ENCODE measurements at places on chromosomes 7 and 10.
A peak's percentile ranks its signal among the peaks of the same experiment; 100 is the strongest.

- DNase-seq, result no peak
Observed at GRCh38 chr7:134368851-134369544, 52.3 kb upstream of the SLC35B4 start.

GRCh38 chr7:150404172-150404804 lies 25.2 kb downstream of the ZNF775 start:
- no peak for DNase-seq

- no peak for DNase-seq
Observed at GRCh38 chr7:151207804-151208203, 2.5 kb downstream of the H2BK1 start.

GRCh38 chr10:119315128-119316001 lies 108.0 kb downstream of the GRK5 start:
- peak; percentile 42 for DNase-seq

DNA sequence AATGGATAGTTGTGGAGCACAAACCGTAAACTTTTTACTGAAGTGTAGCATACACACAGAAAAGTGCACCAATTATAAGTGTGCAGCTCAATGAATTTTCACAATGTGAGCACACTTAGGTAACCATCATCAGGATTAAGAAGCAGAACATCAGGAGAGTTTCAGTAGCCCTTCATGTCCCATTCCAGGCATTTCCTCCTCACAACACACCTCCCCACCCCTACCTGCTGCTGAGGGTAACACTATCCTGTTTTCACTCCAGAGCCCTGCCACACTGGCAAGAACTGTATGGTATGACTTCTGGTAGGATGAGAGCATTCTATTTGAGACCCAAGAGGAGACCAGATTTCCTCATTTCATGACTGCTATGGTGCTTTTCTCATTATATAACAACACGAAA lies 166.5 kb downstream of the PPP1R3A start:
- DNase-seq, result no peak

DNA sequence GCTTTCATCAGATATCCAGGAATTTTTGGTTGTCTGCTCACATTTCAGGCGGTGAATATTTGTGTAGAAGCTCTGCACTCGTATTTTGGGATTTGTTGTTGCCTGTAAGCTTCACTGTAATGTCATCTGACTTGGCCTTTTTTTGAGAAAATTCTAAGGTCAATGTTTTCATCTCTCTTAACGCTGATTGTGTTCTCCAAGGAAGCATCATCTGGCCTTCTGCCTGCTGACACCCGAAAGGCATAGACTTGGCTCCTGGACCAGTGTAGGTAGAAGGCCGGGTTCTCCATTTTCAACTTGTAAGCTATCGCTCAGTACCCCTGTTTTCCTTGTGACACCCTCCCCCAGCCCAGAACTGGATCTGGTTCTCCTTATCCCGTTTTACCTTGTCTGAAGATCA lies 44.2 kb downstream of the SLC13A1 start:
- no peak for DNase-seq

DNA sequence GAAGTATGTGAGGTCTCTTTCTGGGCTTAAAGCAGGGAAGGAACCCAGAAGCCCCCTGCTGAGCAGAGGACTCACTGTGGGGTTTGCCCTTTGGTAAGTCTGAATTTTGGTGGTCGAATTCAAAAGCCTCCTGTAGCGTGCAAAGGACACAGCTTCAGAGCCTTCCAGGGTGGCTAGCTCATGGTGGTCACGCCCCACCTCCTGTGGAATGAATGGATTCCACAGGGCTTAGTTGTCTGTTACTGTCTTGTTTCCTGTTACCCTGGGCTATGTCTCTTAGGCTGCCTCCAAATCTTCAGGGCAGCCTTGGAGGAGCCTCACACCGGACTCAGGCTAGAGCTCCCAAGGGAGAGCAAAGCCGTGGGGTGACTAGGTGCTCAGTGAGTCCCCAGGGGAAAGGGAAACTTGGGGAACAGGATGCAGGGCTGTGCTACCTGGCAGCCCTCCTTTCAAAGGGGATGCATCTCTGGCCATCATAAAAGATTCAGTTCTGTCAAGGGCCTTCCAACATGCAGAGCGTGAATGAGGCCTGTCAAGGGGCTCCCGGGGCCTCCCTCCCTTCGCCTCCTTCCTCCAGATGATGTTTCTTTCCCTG lies 211.7 kb downstream of the CCSER2 start:
- DNase-seq, result no peak

- DNase-seq, result no peak
Observed at GRCh38 chr7:66886152-66886551, 34.9 kb upstream of the TMEM248 start.

GRCh38 chr10:15579605-15580004 lies 140.1 kb downstream of the ITGA8 start:
- DNase-seq, result no peak

DNA sequence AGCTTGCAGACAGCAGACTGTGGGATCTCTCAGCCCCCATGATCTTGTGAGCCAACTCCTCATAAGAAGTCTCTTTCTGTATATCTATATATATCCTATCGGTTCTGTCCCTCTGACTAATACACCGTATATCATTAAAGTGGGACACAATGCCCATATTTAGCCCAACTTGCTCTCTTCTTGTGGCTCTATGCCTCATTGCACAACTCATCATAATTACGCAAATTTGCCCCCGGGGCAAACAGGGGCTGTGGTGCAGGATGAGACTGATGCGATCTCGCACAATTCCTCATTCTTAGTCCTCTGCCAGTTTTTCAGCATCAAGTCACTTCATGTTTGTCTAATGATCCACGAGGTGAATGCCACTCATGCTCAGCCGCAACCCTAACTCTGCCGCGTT lies 183.2 kb downstream of the PRPF18 start:
- no peak for DNase-seq

GRCh38 chr7:65962033-65962432 lies 20.0 kb downstream of the GUSB start:
- DNase-seq, result no peak

- no peak for DNase-seq
Observed at GRCh38 chr10:104032144-104032775, 53.4 kb downstream of the COL17A1 start.

GRCh38 chr7:96671854-96672253 lies 37.8 kb downstream of the SEM1 start:
- DNase-seq, result no peak

GRCh38 chr10:118332948-118333710 lies 9.0 kb downstream of the FAM204A start:
- no peak for DNase-seq

DNA sequence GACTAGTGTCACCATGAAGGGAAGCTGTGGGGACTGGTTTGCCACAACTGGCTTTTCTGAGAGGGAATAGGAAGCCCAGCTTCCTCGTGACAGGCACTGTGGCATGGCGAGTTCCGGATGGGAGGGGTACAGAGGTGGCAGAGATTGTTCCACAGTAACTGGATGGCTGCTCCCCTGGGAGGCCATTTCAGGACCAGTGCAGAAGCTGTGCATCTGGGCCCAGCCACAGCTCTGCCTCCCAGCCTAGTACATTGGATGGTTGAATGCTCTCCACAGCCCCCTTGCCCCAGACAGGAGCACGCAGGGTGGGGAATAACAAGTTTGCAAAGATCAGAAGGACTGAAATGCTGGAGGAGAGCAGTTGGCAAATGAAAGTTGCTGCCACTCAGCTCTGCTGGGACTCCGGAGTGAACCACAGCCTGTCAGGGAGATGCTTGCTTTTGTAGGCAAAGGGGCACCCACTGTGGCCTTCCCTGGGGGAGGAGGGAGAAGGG lies 51.8 kb downstream of the GSDME start:
- no peak for DNase-seq

DNA sequence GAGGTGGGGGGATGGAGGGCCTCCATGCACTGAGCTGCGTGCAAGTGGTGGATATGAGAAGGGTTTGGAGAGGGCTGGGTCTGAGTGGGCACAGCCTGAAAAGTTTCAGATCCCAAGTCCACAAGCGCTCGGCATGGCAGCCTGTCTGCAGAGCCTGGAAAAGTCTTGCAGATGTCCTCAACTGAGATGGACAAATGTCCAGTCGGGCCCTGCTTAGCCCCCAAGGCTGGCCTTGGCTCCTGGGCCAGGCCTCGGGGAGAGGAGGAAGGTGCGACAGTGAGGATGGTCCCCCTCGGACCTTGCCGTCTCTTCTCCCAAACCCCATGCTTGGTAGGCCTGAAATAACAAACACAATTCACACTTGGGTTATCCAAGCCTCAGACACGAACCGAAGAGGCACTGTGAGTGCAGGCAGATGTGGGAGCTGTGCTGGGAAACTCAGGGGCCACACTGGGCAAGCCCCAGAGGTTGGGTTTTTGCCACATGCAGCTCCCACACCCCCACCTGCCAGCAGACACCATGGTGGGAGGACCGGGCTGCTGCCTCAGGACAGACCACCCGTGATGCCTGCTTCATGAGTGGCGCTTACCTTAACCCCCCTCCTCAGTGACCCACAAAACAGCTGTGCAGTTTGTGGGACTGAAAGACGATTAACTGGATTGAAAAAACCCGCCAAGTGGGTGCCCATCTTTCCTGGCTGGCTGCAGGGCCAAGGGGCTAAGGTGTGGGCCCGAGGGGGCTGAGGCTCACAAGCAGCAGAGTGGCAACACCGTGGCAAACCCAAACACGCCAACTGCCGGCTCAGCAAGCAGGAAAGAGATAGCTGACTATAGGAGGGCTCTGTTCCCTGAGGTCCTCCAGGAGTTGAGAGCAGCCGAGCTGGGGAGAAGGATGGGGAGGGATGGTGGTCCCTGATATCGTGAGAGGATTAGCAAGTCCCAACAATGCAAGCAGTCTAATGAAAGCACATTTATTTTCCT lies 156.8 kb downstream of the RNF216 start:
- DNase-seq, result no peak

DNA sequence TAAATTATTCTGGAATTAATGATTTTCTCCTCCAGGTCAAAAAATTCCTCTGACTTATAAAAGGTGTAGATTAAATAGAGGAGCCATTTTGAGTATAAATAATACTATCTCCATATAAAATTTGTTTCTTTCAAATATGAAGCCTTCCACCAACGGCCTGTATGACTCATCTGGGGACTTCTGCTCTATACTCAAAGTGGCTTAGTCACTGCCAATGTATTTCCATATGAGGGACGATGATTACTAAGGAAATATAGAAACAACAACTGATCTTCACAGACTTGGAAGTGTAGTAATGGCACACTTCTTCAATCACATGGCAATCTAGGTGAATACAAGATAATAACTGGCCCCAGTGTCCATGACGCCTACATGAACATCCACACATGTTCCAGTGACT lies 335.6 kb upstream of the HGF start:
- DNase-seq, result no peak

GRCh38 chr7:99046722-99047121 lies 97.2 kb downstream of the SMURF1 start:
- no peak for DNase-seq

DNA sequence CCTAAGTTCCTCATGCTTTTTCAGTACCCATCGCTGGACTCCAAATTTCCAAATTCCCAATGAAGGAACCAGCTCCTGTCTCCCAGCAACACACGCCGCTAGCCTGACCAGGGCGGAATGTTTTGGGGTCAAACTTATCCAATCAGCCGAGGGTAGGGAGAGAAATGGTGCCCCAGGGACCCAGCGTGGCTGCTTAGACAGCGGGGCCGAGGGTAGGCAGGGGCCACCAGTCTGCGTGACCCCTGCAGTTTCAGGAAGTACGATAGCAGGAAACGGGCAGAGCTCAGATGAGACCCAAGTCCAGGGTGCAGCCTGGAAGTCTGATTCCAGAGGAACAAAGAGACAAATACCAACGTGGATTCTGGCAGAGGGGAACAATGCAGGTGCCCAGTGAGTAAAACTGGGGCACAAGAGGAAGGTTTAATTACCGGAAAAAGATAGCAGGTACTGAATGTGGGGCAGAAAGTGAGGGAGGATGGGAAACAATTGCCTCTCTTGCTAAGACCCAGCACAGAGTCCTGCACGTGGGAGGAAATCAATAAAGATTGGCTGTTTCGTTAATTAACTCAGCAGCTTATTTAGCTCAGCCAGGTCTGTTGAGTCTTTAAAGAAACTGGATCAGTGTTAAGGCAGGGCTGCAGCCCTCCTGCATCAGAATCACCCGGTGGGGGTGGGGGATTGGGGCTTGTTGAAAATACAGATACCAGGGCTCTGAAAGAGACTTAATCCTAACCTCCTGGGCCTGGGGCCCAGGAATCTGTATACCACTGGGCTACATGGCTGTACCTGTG lies 50.4 kb upstream of the NFE2L3 start:
- DNase-seq, result no peak

GRCh38 chr10:23035569-23035968 lies 59.8 kb upstream of the MSRB2 start:
- DNase-seq, result no peak

DNA sequence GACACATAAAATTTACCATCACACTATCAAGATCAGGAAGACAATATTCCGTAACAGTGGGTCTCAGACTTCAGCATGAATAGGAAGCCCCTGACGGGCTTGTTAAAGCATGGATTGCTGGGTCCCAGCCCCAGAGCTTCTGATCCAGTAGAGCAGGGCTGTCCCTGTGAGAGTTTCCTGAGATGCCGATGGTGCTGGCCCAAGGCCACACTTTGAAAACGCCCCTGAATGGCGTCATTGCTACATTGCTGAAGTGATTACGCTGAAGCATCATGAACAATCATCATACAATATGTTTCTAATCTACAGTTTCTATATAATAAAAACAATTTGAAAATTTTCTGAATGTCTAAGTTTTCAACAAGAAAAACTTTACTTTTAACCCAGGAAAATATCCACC lies 38.0 kb upstream of the TMEM72 start:
- no peak for DNase-seq

DNA sequence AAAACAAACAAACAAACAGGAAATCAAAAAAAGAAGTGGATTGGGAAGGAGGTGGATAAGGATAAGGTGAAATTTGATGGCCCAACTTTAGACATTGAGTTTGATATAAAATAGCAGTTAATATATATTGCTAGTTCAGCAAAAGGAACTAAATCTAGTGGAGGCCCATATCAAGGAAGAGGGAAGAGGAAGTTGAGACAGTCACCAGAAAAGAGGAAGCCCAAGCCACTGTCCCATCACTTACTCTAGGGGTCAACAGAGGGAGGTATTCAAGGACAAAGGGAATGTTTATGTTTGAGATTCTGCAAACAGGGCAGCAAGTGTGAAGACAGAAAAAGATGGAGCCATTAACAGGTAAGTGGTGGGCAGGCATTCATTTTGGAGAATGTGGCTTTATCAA lies 3.7 kb downstream of the LAMTOR4 start:
- no peak for DNase-seq

GRCh38 chr7:37546677-37547076 lies 98.0 kb upstream of the ELMO1 start:
- DNase-seq, result no peak

GRCh38 chr7:19275000-19275399 lies 129.8 kb upstream of the FERD3L start:
- no peak for DNase-seq

DNA sequence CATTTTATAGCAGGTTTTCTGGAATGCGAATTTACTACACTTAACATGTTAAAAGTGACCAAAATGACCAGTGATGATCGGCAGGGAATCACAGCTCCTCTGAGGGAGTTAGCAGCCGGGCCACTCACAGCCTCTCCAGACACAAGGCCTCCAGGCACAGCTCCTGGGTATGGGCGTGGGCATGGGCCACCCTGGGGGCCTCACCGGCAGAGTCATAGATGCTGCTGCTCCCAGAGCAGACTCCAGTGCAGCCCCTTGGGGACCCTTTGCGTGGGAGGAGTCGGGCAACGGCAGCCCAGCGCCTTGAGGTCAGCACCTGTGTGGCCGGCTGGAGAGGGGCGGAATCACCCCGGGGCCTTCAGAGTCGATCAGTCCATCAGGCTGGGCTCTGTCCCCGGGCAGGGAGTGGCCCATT lies 8.6 kb downstream of the KNDC1 start:
- no peak for DNase-seq
